ENCODE measurements at places on chromosomes 5 and 9.

DNA sequence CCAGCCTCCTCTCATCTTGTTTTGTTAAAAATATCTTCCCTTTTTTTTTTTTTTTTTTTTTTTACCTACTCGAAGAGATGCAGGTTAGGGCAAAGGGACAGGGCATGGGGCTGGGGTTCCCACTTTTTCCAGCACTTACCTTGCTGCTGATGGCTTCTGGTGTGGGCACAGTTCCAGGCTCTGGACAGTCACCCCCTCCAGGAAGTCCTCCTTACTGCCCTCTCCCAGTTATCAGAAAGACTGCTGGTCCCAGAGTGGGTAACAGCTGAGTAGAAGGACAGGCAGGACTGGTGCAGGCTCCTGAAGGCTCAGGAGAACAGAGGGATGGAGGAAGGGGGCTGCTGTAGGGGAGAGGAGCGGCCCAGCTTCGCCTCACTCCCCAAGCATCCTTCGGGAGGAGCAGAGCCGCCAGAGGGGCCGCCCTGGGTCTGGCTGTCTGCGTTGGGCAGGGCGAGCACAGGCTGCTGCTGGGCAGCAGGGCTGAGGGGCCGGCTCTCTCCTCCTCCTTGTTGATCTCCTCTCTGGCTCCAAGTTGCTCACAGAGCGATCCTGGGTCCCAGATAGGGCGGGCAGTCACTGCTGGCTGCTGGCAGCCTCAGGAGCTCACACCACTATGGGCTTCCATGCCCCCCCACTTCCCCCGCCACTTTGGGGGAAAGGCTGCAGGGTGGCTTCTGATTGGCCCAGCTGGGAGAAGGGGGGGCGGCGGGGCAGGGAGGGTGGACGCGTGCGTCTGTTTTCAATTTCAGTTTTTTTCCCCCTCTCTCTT, at the start of gene PDGFRB:
PDGFRB (minus strand) TSS at position 588 of the 769 bp plus-strand sequence. CDS start 18,798 bp downstream, outside the sequence.
- peak; percentile 48 for DNase-seq

DNA sequence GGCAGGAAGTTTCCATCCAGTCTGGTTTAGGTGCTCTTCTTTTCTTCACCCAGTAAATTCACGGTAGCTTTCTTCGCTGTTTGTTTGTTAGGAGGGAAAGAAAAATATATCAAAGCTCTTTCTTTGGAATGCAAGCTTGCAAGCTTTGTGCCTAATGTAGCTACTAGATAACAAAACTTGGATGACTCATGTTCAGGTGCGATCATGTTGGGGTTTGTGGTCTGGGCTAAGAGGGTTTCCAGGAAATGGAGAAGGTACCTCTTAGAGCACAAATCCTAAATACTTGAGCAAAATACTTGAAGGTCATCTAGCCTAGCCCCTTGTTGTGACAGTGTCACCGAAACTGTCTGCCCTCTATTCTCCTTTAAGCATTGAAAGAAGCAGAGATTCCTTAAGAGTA, 17.7 kb downstream of the SRP19 start:
- DNase-seq = no peak

GRCh38 chr5:59460368-59461153, 433.0 kb downstream of the PDE4D start:
- no peak for DNase-seq

- DNase-seq = no peak
These were observed 361.7 kb downstream of the TAF11L14 start for GRCh38 chr5:17995997-17996396.

- no peak for DNase-seq
These were observed 3.9 kb upstream of the ZCCHC9 start for GRCh38 chr5:81297531-81297930.

GRCh38 chr9:93776873-93777272, 178.3 kb downstream of the BARX1 start:
- no peak for DNase-seq

- DNase-seq = no peak
These were observed 517.7 kb upstream of the WWC1 start for GRCh38 chr5:167773668-167774301.

DNA sequence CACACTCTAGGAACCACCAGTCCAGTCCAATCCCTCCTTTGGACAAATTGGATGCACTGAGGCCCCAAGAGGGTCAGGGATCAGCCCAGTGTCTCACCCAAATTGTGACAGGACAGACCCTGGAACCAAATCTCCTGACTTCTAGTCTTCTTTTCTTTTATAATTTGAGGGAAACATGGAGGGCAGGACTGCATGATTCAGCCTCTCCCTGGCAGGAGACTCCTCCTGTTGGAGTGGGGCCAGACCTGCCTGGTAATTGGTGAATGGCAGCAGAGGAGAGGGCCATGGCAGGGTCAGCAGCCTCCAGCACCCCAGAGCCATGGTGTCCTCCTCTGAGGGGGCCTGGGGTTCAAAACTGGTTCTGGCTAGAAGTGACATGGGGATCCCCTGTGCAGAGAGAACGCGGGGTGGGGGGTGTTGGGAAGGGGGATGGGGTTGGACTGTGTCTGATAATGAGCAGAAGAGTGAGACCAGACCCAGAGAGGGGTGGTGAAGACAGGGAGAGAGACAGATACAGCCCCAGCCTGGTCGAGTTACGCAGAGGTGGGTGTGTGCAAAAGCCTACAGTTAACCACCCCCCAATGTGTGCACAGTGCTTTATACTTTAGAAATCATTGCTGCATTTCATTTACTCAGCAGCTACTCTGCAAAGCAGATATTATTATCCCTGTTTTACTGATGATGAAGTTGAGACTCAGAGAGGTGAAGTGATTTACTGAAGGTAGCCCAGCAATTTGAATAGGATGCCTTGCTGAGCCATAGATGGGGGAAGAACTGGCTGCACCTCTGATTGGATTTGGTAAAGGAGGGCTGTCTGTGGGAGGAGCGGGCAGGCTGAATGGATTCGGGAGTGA, 3.8 kb upstream of the SYNPO start:
- peak; percentile 73 for DNase-seq

DNA sequence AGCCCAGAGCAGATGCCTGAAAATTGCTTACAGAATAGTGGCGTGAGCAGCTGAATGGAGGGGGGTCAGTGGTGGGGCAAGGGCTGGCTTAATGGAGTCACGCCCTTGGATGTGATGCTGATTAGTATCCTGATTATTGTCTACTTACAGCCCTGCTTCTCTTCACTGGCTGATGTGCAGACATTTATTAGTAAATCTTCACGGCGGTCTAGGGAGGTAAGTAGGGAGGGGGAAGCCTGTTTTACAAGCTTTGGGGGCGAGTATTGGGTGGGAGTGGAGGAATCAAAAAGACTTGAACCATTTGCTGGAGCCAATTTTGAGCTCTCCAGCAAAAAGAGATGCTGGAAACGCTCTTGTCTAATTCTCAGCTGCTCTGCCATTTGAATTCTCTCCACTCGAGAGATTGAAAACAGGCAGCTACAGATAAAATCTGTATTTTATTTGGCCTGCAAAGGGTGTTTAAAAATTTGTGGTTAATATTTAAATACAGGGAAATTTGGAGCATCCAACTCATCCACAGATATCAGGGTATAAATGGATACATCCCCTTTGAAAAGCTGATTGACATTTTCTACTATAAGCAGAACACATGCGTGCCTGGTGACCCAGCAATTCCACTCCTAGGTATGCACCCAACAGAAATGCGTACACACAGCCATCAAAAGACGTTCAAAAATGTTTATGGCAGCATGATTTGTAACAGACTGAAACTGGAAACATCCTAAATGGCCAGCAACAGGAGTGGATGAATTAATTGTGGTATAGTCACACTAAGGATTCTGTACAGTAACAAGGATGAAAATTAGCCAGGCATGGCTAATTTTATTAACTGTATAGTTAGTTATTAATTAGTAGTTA, 19.5 kb upstream of the ALDH1B1 start:
- no peak for DNase-seq

DNA sequence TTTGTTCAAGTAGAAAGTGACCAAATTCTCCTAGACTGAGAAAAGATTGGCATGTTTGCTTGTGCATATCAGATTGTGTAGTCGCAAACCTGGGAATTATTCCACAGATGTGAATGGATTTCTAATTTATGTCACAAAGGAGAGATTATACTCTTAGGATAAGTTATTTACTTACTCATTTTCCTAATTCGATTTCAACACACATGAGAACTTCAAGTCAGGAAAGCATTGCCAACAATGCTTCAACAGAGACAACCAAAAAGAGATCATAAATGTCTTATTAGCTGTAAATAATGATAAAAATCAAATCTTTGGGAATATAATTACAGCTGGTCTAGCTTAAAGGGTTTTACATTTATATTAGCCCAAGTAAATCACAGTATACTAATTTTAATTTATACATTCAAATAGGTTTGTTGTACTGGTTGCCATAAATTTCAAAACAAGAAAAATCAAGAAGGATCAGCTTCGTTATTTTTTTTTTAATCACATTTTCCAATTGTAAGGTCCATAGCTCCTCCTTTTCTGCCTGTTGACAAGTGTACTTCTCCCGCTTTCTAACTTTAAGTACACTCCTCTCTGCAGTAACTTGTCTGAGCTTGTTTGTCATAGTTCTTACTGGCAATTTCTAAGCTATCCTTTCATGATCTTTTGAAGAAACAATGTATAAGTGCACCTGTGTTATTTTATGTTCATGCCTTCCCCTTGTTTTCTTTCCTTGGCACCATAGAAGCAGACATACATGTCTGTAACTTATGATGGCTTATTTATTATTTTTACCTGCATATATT, 246.6 kb downstream of the DEPDC1B start:
- no peak for DNase-seq

GRCh38 chr5:159786901-159787691, 129.2 kb upstream of the ADRA1B start:
- DNase-seq = no peak

GRCh38 chr9:83284746-83285145, 221.8 kb upstream of the RASEF start:
- DNase-seq = no peak

DNA sequence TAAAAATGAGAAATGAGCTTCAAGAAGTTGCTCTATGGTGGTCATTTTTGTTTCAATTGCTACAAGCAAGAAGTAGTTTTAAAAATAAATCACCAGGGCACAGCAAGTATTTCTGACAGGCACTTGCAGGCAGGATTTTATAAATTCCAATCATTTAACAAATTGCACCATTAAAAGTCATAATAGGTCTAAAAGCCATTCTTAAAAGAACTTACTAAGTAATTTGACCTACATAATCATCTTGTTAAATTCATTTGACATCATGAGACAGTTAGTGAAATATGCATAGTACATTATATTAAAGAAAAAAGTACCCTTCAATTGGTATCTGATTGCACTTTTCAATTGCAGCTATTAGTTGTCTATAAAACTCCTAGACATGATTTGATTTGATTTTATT, 31.0 kb downstream of the TLX3 start:
- no peak for DNase-seq

DNA sequence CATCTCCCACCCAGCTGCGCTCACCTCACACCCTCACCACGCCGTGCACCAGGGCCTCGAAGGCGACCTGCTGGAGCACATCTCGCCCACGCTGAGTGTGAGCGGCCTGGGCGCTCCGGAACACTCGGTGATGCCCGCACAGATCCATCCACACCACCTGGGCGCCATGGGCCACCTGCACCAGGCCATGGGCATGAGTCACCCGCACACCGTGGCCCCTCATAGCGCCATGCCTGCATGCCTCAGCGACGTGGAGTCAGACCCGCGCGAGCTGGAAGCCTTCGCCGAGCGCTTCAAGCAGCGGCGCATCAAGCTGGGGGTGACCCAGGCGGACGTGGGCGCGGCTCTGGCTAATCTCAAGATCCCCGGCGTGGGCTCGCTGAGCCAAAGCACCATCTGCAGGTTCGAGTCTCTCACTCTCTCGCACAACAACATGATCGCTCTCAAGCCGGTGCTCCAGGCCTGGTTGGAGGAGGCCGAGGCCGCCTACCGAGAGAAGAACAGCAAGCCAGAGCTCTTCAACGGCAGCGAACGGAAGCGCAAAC, 1.1 kb downstream of the POU4F3 start:
- no peak for DNase-seq

DNA sequence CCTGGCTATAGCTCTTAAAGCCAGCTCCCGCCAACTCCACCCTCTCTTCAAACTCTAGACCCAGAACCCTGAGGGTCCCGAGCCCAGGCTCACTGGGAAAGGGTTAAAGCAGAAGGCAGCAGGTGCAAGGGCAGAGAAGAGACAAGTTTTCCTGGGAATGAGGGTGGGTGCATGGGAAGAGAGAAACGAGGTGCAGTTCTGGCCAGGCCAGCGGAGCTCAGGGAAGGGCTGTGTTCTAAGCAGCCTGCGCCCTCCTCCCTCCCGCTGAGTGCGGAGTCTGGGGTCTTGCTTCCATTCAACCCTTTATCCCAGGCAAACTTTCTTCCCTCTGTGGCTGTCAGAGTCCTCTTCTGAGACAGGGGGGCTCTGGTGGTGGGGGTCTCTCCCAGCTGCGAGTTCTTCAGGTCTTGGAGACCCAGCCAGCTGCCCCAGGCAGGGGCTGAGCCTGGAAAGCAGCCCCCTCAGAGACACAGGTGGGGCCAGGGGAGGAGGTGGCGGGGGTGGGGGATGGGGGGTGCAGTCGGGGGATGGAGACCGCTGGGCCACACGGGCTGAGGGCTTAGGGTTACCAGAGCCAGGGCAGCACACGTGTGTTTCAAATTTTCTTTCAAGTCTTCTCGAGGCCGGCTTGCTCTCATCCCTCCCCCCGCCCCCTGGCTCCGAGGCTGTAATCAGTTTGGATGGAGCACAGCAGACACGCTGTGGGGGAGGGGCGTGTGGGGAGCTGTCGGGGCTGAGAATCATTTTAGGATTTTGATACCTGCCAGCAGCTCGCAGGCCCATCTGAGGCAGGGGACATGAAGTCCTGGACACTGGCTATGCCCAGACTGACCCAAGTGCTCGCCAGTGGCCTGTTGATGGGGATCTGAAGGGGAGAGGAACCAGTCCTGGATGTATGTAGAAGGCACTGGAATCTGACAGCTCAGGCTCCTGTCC, 169.6 kb upstream of the SMIM23 start:
- DNase-seq = no peak

DNA sequence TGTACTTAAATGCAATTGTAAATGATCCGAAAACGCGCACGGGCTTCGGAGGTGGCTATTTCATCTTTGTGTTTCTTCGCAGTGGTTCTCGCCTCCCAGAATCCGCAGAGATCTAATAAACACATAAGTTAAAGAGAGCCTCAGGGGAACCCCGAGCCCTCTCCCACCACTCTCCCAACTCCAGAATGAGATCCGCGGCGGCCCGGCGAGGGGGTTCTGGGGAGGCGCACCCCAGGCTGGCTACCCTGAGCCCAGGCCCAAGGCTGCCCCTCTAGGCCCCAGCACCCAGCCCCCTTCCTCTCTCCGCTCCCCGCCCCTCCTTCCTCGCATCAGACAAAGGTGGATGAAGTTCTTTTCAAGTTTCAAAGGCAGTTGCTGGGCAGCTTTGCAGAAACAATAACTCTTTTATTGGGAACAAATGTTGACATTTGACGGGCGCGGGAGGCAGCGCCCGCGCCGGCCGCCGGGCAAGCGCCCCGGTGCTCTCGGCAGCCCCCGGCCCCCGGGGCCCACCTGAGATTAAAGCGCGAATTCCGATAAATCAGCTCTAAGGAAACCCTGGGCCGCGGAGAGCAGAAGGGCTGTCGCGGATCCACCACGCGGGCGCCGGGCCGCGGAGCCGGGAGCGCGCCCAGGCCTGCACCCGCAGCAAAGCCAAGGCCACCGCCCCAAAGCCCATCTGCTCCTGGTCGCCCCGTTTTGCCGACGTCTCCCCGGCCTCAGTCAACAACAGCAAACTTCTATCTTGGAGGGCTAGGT, 8.4 kb downstream of the IRX2 start:
- DNase-seq = no peak

- no peak for DNase-seq
These were observed 209.1 kb downstream of the ASTN2 start for GRCh38 chr9:117205806-117206205.

- DNase-seq = no peak
These were observed 6.5 kb upstream of the HAND1 start for GRCh38 chr5:154484393-154485095.

GRCh38 chr9:14752271-14752670, 29.7 kb upstream of the CER1 start:
- DNase-seq = peak; percentile 88

Measured in lung microvascular endothelial cell (primary cell).